ENCODE measurements at places on chromosomes 11 and 22.

DNA sequence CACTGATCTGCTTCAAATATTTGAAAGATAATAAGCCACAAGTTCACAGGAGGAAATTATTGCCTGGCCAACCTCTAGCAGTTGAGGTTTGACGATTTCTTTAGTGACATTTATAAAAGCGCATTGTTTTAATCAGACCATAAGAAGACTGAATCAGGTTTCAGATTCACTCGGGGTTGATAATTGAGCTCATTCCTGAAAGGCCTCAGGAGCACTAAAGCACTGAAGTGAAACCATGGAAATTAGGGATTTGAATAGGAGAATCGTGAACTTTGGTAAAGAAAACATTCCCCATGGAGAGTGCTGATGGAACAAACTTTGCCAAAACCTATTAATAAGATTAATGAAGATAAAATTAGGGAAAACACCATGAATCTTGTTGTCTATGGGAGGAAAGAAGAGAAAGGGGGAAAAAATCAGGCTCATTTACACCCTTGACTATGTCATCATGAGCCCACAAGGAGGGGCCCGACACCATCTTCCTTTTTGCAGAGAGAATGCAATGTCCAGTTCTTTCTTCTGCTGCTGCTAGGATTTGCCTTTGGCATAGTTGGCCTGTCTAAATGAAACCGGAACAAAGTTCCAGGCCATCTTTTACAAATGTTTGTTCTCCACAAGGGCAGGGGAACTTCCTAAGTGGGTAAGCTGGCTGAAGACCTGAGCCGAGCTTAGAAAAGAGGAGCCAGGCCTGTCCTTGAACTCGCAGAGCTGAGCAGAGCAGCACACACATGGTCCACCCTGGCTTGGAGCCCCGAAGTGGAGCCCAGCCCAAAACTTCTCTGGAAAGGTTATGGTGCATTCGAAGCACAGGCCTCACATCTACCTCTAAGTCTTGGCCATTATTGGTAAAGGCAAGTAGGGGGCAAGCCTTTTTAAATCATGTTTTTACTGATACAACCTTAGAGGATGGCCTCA lies 56.1 kb upstream of the EIF3M start:
- no peak for DNase-seq

DNA sequence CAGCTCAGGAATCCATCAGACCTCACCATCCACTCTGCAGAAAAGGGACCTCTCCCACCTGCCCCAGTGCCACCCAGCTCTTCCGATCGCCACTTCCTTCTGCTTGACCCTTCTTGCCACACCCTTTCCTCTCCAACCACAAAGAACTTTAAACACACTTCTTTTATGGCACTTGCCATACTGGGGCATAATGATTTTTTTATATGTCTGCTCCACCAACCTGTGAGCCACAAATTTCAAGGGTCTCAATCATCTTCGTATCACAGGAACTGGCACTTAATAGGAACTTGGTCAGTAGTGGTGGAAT lies 11.7 kb upstream of the MYH9 start:
- no peak for DNase-seq

GRCh38 chr11:65563601-65564000 lies 5.4 kb upstream of the LTBP3 start:
- no peak for DNase-seq

GRCh38 chr11:5137014-5137413 lies 1.1 kb downstream of the OR52A5 start:
- DNase-seq: no peak

GRCh38 chr11:62033191-62034035 lies 66.0 kb upstream of the FTH1 start:
- DNase-seq: no peak

DNA sequence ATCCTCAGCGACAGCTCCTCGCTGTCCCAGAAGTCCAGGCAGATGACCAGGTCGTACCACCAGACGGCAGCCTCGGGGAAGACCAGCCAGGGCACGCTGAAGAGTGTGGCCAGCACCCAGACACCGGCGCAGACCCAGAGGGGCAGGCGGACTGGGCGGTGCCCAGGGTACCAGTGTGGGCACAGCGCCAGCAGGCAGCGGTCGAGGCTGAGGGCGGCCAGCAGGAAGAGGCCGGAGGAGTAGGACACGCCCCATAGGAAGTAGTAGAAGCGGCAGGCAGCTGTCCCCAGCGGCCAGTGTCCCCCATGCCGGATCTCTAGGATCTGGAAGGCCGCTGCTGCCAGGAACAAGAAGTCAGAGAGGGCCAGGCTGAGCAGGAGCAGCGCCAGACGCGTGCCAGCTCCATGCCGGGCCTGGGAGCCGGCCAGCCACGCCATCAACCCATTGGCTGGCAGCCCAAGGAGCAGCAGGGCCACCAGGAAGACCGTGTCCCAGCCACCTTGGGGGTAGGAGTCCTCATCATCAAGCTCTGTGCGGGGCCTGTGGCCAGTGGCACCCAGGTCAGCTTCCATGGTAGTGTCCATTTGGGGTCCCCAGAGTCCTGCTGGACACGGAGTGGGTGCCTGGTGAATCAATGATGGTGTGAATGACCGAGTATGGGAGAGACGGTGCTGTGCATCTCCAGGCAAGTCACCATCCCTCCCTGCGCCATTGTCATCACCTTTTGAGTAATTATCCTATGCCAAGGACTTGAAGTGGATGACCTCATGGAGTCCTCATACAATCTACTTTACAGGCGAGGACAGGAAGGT lies at the start of gene GPR152:
GPR152 (minus strand) TSS at position 589 of the 812 bp plus-strand sequence; CDS start at position 584, 5 bp downstream.
- DNase-seq: no peak

- no peak for DNase-seq
Measured at GRCh38 chr22:28395920-28396753, 283.5 kb downstream of the TTC28 start.

DNA sequence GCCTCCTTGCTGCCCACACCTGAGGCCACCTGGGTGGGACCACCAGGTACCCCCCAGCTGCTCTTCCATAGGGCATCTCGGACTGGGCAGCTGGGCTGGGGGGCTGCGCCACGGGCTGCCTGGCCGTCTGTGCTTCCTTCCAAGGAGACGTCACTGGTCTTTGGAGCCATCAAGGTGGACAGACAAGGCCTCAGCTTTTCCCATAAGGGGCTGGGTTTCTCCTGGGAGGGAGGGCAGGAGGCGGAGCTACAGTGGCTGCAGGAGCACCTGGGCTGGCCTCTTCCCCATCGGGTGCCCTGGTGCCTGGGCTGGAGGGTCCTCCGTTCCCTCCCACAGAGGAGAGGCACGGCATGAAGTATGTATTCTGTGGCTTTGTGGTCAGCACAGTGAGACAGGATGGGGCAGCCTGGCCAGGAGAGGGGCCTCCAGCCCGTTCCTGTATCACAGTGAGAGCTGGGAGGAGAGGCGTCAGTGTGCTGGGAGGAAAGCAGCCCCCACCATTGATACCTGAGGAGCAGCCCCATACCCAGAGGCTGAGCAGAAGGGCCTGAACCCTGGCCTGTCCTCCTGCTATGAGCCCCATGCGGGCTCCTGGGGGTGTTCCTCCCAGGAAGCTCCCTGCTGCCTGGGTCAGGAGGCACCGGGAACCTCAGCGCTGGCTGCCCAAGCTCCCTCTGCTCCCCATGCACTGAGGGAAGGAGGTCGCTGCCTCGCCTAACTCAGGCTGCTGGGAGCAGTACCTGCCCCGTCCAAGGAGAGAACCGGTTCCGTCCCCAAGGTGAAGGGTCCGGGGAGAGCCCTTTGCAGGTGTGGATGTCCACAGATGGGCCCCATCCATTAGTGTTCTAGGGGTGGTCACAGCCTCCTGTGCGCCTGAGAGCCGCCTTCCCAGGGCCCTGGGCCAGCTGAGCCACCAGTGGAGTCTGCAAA lies 1075.0 kb downstream of the BRD1 start:
- no peak for DNase-seq

DNA sequence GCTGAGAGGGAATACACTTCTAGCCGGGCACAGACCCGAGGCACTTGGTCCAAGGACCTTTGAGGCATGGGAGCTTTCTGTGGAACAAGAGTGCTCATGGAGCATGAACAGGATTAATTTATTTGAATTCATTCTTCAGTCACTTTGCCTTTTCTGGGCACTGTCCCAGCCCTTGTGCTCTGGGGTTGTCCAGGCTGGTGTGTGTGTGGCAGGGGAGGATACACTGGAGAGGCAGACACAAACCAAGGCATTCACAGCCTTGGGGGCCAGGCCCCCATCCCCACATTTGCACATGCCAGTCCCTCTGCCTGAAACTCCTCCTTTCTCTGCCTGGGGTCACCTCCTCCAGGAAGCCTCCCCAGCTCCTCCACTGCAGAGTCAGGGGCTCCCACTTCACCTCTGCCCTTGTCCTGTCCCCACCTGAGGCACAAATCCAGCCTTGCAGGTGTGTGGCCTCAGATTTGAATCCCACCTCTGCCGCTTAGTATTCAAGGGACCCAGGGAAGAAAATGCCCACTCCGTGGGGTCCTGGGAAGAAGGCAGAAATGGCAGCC lies 55.5 kb downstream of the MYO7A start:
- DNase-seq: no peak

- no peak for DNase-seq
Measured at GRCh38 chr11:48006301-48006992, 26.1 kb downstream of the PTPRJ start.

GRCh38 chr22:44822534-44822933 lies 70.2 kb downstream of the ARHGAP8 start:
- no peak for DNase-seq

DNA sequence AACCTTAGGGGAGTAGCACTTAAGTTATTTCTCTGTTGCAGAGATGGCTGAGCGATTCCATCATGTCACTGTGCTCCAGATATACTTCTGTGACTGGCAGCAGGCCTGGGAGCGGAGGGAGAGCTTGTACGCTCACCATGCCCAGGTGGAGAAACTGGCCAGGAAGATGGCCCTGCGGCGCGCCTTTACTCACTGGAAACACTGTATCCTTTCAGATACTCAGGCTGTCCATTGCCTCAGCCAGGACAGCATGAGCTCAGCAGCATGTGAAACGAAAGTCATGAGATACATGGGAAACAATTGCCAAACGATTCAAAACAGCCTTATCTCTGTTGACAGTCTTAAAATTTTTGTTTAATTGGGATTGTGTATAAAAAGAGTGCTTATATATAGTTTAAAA lies 78.9 kb downstream of the SFI1 start:
- no peak for DNase-seq

GRCh38 chr11:121293288-121293594 lies 670 bp downstream of the SC5D start:
- DNase-seq: no peak

DNA sequence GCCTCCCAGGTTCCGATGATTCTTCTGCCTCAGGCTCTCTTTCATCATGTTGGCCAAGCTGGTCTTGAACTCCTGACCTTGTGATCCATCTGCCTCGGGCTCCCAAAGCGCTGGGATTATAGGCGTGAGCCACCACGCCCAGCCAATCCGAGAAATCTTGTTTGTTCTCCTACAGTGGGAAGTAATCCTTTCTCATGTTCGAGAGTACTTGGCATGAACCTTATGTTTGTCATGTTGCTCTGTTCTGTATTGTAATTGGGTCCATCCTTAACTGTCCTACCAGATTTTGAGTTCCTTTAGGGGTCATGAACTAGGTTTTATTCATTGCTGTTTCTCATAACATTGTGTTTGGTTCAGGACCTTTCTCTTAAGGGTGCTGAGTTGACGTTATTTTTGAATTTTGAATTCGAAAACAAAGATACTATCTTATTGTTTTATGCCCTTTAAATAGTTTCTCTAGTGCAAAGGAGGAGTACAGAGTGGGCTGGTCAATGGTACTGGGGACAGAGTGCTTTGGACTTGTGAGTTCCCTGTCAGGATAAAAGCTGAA lies 113.4 kb upstream of the RRM1 start:
- DNase-seq: no peak

GRCh38 chr11:57474803-57475115 lies 14.4 kb downstream of the RTN4RL2 start:
- no peak for DNase-seq

GRCh38 chr11:1361882-1362281 lies 27.9 kb upstream of the BRSK2 start:
- no peak for DNase-seq

GRCh38 chr11:11779975-11780374 lies 61.8 kb upstream of the USP47 start:
- DNase-seq: no peak

GRCh38 chr11:80034801-80035200 lies 594.0 kb upstream of the TENM4 start:
- DNase-seq: no peak

GRCh38 chr11:35932121-35932520 lies 11.7 kb upstream of the LDLRAD3 start:
- no peak for DNase-seq

DNA sequence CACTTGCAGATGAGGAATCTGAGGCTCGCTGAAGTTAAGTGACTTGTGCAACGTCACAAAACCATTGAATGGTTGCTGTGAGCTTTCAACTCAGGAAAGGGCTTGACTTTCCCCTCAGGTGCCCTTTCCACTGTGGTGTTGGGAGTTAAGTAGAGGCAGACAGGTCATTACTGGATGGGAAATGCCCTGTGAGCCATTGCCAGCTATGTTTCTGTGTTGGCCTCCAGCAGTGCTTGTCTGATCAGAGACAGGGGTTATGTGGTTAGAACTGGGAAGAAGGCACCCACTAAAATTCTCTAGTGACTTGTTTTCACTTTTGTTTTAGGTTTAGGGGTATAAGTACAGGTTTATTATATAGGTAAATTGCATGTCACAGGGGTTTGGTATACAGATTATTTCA lies 96.6 kb downstream of the FDX1 start:
- DNase-seq: no peak

- DNase-seq: no peak
Measured at GRCh38 chr11:73192272-73192671, 25.8 kb upstream of the P2RY2 start.

DNA sequence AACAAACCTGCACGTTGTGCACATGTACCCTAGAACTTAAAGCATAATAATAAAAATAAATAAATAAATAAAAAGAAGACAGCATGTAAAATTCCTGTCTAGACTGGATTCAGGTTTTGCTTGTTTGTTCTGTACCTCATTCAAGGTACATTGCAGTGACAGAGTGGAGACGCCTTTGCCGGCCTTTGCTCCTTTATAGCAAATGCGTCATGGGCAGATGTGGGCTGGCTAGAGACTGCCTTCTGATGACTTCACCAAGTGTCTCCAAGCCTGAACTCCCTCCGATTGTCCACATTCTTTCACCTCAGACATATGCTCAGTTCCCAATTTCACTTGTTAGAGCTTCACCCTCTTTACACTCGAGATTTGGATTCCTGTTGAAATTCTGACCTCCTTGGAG lies 147.8 kb upstream of the ARHGAP20 start:
- no peak for DNase-seq

- no peak for DNase-seq
Measured at GRCh38 chr11:95641495-95641894, 148.1 kb downstream of the FAM76B start.

DNA sequence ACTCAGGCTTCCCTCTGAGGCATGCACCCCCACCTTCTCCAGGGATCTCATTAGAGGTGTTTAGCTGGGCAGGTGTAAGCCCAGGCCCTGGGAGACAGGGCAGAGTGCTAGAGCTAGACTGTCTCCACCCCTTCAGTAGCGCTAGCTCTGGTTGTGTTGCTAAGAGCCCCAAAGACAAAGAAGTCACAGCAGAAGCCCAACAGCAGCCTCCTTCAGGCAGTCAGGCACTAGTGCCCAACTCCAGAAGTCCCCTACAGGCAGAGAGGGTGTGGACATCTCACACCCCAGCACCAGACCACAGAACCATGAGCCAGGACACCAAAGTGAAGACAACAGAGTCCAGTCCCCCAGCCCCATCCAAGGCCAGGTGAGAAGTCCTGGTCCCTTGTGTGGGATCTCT lies at the start of gene CNGA4:
CNGA4 (plus strand) TSS at position 188 of the 400 bp plus-strand sequence; CDS start at position 306, 118 bp downstream.
- DNase-seq: no peak

Measured in cortex of kidney (tissue), 1 donor.